ENCODE measurements at places on chromosomes 13 and 19.
A peak's percentile ranks its signal among the peaks of the same experiment; 100 is the strongest.

DNA sequence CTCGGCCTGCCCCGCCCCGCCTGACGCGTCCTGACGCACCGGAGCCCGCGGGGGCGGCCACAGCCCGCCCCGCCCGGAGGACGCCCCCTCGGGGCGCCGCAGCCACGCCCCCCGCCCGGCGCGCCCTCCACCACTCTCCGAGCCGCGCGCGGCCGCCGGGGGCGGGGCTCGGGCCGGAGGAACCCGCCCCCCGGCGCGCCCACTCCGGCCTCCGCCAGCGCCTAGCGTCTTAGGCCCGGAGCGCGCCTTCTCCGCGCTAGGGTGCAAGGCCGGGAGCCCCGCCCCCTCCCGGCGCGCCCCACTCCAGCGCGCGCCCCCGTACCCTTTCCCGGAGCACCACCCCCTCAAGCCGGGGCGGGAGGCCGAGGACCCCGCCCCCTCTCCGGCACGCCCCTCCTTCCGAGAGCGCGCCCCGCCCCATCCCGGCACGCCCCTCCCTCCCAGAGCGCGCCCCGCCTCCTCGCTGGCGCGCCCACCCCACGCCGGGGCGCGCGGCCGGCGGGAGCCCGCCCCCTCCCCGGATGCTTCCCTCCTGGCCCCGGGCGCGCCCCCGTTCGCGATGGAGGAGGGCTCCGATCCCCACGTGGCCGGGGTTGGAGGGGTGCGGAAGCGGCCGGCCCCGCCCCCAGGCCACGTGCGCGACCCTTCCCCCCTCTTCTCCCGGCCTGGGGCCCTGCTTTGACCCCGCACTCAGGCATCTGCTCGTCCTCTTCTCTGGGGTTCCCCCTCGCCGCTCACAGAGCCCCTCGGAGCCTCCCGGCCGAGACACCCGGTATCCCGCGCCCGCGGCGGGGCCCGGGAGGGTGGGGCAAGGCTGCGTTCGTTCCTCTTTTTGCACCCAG, 480 bp upstream of the KLF16 start:
- DNase-seq, result peak; percentile 84

- no peak for DNase-seq
Measured at GRCh38 chr13:78497702-78498355, 105.5 kb downstream of the POU4F1 start.

DNA sequence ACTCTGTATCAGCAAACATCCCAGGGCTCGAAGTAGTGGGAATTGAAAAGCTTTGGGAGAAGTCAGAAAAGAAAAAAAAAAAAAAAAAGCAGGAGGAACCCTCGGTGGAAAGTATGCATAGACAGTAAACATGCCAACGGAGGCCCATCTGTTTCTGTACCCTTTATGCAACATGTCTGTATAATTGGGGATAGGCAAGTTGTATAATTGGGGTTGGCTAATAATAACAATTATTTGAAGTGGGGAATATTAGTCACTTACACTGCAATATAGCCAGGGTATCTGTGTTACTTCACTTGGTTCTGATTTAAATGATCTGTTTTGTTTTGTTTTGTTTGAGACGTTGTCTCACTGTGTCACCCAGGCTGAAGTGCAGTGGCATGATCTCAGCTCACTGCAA, 12.1 kb upstream of the IGFL4 start:
- DNase-seq, result no peak

DNA sequence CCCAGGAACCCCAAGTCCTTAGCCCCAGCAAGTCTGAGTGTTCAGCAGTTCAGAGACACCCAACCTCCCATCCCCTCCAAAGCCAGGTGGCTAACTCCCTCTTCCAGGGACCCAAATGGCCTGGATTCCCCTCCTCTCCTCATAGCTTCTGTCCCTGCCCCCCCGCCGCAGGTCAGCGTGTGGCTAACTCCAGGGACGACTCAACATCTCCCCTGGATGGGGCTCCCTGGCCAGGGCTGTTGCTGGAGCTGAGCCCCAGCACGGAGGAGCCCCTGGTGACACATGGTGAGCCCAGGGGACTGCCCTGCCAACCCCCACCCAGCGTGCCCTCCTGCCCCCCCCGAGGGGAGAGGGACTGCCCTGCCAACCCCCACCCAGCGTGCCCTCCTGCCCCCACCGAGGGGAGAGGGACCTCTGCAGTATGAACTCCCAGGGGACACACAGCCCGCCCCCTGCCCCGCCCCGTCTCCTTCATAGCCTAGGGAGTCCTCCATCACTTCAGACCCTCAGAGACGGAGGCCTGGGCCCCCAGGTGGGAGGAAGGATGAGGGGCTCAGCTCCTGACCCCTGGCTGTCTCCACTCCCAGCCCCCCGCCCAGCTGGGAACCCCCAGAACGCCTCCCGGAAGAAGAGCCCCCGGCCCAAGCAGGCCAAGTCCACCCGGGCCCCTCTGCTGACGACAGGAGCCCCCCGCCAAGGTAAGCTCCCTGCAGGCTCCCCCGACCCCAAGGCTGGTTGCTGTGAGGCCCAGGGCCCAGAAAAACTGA, 1.7 kb downstream of the SSC5D start:
- DNase-seq, result no peak

- DNase-seq, result no peak
Measured at GRCh38 chr13:85586856-85587255, 212.4 kb downstream of the SLITRK6 start.

- no peak for DNase-seq
Measured at GRCh38 chr19:49411681-49412326, 11.4 kb downstream of the PTH2 start.
